Stimulated activated CD4-positive, alpha-beta T cell treated with anti-CD3 and anti-CD28 coated beads, Interleukin-12 subunit alpha, Interleukin-12 subunit beta, amount 100 ng/mL, for 24 hours (primary cell): ENCODE measurements at places on chromosomes 5 and 9.

DNA sequence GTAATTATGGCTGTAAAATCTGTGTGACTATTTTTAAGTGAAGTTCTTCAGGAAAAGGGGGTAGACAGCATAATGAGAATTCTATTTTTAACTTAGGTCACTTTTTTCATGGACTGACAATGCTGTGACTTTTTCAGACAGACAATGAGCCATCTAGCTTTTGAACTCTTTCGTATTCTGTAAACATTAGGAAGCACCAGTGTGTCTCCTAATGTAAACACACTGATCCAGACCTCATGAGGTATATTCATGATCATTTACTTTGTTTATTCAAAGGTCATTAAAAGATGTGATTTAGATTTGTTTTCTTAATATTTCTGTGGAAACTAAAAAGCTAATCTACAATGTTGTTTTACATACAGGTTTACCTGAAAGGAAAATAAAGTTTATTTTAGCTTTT, 352.6 kb downstream of the ADGRV1 start:
- no peak for DNase-seq

- no peak for DNase-seq
These were observed 394.5 kb upstream of the ZNF462 start for GRCh38 chr9:106468431-106468830.

- DNase-seq = no peak
These were observed 35.5 kb downstream of the RFK start for GRCh38 chr9:76358628-76359280.

DNA sequence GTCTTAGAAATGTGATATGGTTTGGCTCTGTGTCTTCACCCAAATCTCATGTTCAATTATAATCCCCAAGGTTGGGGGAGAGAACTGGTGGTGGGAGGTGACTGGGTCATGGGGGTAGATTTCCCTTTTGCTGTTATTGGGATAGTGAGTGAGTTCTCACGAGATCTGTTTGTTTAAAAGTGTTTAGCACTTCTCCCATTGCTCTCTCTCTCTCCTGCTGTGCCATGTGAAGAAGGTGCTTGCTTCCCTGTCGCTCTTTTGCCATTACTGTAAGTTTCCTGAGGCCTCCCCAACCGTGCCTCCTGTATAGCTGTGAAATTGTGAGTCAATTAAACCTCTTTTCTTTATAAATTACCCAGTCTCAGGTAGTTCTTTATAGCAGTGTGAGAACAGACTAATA, 203.6 kb downstream of the ASTN2 start:
- DNase-seq = no peak

DNA sequence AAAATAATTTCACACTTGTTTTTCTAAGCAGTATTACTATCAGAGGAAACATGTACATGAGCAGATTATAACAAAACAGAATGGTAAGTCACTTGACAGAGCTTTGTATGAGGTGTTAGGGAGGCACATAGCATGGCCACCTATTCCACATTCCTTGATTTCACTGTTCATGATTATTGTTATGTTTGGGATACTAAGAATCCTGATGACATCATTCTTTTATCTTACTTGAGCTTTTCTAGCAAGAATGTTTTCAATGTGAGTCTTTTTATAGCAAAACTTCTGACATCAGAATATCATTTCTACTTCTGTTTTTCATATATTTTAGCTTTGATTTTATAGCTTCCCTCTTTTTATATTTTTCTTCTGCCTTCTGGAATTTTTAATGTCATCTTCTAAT, 208.2 kb downstream of the DMRTA1 start:
- DNase-seq = no peak

GRCh38 chr5:149808264-149808982, 78.3 kb downstream of the PPARGC1B start:
- no peak for DNase-seq
